T-helper 1 cell (primary cell): ENCODE measurements at places on chromosomes 12 and 14.

DNA sequence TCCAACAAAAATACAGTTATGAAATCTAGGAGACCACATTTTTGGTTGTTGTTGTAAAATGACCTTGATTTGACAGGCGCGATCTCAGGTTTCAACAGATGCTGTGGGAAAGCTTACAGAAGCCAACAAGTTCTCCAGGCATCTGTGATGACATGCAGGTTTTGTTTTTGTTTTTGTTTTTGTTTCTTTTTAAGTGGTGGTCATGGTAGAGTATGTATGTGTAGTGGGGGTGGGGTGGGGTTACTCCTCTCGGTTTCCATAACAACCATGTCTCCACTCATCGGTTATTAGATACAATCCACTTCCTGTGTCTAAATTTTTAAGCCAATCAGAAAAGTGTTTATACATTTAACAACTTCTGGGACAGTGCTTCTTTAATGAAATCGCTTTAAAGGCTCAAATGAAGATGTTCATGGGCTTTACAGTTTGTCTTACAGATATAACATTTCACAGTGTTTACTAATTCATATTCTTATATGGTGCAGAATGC is 199.9 kb upstream of the FOXN3 start:
- DNase-seq, result peak; percentile 28

GRCh38 chr14:72678356-72678755 is 215.5 kb downstream of the DPF3 start:
- DNase-seq, result no peak

DNA sequence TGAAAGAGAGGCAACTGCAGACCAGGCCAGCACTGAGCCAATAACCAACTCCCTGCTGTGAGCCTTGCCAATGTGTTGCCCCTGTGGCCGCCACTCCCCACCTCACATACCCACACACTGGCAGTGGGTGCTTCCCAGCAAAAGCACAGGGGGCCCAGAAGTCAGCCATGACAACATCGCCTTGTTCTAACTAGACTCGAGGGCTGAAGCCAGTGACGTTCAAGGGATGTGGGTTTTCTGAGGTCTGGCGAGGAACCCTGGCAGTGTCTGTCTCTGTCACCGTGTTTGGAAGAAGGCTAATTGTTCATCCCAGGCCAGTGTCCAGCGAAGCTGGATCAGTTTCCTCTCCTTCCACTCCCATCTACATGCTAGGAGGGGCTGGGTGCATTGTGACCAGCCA is 311.8 kb upstream of the AMIGO2 start:
- peak; percentile 29 for DNase-seq

- DNase-seq, result no peak
These were observed 10.5 kb upstream of the PLBD2 start for GRCh38 chr12:113347892-113348291.

GRCh38 chr12:105466901-105467598 is 136.6 kb downstream of the C12orf75 start:
- no peak for DNase-seq

DNA sequence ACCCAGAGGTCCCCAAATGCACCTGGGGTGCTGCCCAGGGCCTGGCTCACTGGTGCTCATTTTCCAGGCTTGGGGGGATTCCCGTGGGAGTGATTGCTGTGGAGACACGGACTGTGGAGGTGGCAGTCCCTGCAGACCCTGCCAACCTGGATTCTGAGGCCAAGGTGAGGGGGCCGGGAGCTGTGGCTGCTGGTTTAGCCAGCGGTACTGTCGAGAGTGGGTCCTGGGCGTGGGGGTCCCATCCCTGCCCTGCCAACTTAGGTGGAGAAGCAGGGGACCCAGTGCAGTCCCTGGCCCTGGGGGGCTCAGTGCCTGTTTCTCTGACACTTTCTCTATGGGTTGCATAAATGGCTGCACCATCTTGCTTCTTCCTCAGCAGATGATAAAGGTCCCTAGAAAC is 50.9 kb downstream of the FOXN4 start:
- no peak for DNase-seq
